ENCODE measurements at places on chromosomes 13 and 19.

- no peak for DNase-seq
Observed at GRCh38 chr19:51138549-51138979, 3.5 kb upstream of the SIGLEC7 start.

GRCh38 chr19:52020506-52020905 lies 7.7 kb downstream of the ZNF614 start:
- no peak for DNase-seq

- peak; percentile 23 for DNase-seq
Observed at GRCh38 chr13:93727211-93728141, 500.9 kb downstream of the GPC6 start.

DNA sequence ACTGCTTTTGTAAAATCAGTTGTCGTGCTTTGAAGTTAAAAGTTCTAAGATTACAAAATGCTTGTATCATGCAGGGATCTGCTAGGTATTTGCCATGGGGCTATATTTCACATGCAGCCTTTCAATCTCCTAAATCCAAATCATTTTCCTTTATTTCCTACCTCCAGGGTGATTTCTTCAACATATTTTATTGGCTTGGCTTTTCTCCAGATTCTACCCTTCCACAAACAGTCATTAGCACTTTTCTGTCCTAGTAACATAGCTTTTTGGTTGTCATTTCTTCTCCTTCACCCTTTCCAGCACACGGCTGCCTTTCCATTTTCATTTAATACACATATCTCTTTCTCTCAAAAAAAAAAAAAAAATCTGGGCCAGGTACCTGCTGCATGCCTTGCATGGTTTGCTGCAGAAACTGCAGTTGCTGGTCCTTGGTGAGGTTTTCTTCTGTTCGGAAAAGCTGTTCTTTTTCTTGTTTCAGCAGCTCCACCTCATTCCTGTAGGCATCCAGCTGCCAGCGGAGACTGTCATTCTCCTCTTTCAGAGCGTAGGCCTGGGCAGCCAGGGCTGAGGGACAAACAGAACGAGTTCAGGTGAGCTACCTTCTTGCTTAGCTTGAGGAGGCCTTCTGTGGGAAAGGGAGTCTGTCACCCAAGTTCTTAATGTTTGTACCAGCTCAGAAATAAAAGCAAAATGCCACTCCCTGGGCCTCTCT lies 274.7 kb downstream of the DNAJC15 start:
- DNase-seq, result no peak

GRCh38 chr13:113114511-113115362 lies 7.9 kb upstream of the F10 start:
- DNase-seq, result no peak
